Adrenal gland (tissue), 19 donors: ENCODE measurements at places on chromosomes 1 and 21. TPM values are rescaled to one million over a fixed set of nuclear protein-coding genes. Genes with fewer than 3 reads are reported as not detected.

PRAMEF7 gene
- total RNA-seq, result not detected

DNA sequence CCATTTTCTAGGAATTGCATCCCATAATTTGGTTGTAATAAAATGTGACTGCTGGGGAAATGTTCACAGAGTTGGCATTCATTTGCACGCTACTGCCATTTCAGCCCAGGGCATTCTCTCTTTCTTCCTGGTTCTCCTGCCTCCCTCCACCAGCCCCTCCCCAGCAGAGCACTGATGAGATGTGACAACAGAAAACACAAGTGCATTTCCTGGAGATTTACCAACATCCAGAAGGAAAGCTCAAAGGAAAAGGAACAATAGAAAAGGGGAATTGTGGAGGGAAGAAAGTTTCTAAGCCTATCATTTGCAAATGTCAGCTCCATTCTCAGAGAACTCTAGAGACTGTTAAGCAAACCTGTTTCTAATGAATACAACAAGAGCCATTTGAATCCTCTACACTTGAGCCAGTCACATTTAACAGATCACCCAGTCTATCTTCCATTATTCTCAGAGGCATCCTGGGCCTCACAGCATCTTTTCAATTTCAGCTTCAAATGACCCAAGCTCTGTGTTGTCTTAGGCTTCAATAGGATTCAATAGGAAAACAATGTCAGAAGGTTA is 395.6 kb upstream of the PBX1 start:
- DNase-seq, result no peak

PADI1 gene
- not detected for total RNA-seq

DNA sequence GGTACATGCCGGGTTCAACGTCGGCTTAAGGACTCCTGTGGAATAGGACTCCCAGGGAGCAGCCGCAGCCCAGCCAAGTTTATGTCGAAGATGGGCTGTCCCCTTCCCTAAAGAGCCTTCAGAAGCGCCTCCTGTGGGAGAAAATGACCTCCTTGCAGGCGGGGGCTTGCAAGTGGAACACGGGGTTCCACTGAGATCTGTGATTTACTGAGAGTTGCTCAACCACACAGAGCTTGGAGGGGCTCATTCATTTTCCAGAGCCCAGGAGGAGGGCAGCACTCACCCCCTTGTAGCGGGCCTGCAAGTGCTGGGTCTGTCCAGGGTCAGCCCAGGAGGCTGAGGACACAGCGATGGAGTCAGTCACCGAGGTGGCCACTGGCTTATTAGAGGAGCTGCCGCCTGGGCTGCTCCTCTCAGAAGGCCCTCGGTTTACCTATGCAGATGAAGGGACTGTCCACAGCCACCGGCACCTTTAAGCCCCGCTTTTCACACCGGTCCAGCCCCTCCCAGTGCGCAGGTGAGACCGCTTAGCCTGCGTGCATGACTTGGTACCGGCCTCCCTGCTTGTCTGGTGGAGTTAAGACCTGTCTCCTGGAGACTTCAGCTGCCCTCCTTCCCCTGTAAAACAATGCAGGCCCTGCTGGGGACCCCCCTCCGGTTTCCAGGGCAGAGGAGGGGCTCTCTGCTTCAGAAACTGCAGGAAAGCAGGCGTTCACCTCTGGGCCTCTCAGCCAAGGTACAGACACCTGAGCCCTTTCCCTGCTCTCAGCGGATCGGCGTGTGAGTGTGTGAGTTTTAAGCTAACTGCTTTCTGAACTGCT is 57.5 kb downstream of the ATP5PO start:
- DNase-seq, result no peak

DNA sequence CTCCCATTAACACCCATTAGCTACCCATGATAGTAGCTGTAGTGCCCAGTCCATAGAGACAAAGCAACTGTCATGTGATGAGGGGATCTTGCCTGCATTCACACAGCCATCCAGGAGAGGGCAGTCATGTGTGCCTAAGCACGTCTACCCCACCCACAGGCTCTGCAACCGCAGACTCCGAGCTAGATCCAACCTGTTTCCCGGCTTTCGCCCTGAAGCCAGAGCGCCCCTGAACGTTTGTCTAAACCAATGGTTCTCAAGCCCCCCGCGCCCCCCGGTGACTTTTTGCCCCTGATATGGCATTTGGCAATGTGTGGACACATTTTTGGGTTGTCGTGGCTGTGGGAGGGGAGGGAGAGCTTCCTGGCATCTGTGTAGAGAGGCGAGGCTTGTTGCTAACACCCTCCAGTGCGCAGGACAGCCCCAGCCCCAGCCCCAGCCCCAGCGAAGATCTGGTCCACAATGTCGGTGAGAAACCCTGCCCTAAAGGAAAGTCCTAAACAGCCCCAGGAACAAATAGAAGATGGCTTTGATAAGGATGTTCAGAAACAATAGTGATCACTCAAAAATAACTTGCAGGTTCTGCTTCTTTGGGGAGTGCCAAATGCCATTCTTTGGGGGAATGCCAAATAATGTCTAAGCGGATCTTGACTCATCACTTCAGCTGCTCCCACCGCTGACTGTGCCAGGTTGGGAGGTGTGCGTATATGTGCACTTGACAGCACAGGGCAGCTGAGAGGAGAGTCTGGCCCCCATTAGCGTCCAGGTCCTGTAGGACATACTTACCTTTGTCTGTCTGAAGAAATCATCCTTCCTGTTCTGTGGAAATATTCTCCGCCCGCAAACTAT is 34.5 kb downstream of the SLC44A3 start:
- DNase-seq, result peak; percentile 93

GRCh38 chr1:103790172-103790571 is 40.5 kb downstream of the AMY1C start:
- no peak for DNase-seq

ACTL8 gene
- total RNA-seq, result not detected

VSIG8 gene
- total RNA-seq, result not detected

GRCh38 chr1:212542761-212543187 is 65.8 kb upstream of the ATF3 start:
- DNase-seq, result no peak

- DNase-seq, result peak; percentile 56
Observed at GRCh38 chr1:50332941-50333594, 90.2 kb downstream of the DMRTA2 start.

DNA sequence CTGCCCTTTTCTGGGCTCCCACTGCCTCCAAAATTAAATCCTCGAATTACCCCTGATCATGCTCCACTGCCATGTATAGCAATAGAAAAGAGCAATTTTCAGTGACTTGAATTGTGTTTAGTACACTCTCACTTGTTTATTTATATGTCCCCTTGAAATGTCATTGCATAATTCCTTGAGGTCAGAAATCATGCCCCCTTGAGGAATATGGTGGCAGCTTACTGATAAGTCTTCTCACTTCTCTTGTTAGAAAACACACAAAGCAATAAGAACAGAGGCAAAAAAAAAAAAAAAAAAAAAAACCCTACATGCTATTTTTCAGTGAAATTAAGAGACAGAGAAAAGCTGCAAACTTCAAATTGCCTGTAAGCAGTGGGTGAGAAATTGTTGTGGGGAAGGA is 37.5 kb downstream of the GPR88 start:
- no peak for DNase-seq

- no peak for DNase-seq
Observed at GRCh38 chr1:69513601-69514000, 54.1 kb upstream of the LRRC7 start.

TRIM63 gene
- total RNA-seq, result 0.06 TPM

DNA sequence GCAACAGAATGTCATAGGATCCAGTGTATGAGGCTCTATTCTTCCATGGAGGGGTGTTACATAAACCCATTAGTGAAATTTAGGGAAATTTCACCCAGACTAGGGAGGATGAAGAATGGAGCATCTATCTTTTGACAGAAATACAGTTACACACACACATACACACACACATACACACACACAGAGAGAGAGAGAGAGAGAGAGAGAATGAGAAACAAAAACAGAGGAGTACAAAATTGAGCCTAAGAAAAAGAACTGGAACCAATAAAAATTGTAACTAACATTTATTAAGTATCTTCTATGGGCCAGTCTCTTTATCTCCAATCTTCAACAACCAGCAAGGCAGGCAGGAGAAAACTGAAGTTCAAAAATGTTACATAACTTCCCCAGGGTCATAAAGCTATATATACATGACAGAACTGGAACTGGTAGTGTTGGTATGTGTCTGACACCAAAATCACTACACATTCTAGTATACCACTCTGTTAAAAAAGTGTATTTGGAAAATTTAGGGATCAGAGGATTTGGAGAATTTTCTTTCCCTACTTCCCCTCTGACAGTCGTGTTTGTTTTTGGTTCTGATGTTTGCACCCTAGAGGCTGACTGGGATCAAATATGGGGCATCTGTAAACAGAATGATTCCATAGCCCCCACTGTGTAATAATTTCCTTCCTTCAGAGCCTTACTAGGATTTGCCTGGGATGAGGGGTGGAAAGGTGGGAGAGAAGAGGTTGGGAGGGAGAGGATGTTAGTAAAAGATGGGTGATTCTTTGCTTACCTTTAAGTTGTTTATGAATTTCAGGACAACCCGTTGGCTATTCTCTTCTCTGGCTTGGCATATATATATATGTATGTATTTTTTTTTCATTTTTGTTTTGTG is 1.0 kb upstream of the ZFYVE9 start:
- DNase-seq, result no peak

DNA sequence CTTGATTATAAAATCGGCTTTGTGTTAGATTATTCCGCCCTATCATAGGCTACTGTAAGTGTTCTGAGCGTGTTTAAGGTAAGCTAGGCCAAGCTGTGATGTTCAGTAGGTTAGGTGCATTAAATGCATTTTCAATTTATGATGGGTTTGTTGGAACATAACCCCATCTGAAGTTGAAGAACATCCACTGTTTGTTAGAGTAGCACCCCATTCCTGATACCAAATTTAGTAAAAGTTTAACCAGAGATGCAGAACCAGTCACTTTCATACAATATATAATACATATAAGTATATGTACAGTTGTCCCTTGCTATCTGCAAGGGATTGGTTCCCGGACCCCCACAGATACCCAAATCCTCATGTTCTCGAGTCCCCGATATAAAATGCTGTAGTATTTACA is 16.1 kb downstream of the UBASH3A start:
- DNase-seq, result no peak

MT1HL1 gene
- not detected for total RNA-seq

AMY1B gene
- not detected for total RNA-seq

DNA sequence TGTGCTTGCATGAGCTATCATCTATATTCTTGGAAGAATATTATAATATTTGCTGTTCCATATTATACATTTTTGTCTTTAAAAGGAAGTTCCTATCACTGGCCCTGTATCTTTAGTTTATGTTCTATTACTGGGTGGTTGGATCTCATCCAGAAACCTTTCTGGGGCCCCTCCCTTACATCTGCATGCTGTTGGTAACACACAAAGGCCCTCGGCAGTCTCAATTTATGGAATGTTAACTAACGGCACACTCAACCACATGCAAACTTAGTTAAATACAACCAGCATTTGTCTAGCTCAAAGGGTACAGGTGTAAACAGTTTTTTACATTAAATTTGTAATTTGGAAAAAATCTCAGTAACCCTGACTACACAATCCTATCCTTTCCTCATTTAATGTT is 9.7 kb upstream of the HYI start:
- no peak for DNase-seq

CYYR1 gene
- 61.3 TPM for total RNA-seq

- DNase-seq, result no peak
Observed at GRCh38 chr1:15866721-15867201, 19.3 kb downstream of the SPEN start.

SLC30A2 gene
- total RNA-seq, result 0.28 TPM

IFNLR1 gene
- 11.5 TPM for total RNA-seq

DNA sequence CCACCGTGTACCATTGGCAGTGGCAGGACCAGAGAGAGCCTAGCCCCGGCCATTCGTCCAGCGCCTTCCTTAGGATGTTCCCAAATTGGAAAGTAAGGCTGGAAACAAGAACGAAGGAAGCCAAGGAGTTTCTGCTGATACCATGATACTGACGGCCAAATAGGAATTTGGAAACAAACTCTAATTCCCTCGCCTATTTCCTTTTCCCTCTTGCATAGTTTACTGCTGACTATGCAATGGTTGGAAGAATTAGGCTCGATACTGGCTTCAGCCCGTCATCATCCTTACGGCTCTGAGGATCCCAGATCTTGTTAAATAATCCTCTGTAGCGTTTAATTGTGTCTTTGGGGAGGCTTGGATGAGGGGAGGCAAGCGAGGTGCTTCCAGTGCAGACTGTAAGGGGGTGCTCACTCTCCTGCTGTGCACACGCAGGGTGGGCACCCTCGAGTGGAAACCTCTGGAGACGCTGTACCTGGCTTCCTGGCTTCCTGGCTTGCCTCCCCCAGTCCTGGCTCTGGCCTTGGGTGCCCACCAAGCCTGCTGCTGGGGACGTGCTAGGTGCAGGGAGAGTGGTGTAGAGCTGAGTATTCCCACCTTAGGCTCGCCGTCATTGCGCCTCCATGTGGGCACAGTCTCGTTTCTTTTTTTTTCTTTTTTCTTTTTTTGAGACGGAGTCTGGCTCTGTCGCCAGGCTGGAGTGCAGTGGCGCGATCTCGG is 27.4 kb upstream of the CAMTA1 start:
- DNase-seq, result no peak

STUM gene
- total RNA-seq, result 0.28 TPM

SAMD13 gene
- 6.4 TPM for total RNA-seq

PGBD5 gene
- 2.9 TPM for total RNA-seq

GRCh38 chr1:5991381-5992025 is 722 bp downstream of the NPHP4 start:
- peak; percentile 40 for DNase-seq

RAB25 gene
- not detected for total RNA-seq

CSTB gene
- 58.0 TPM for total RNA-seq
